Stimulated activated CD4-positive, alpha-beta T cell treated with anti-CD3 and anti-CD28 coated beads, Interleukin-2, amount 100 ng/mL, for 24 hours (primary cell): ENCODE measurements at places on chromosomes 12 and 14.
A peak's percentile ranks its signal among the peaks of the same experiment; 100 is the strongest.

- no peak for DNase-seq
Measured at GRCh38 chr12:110354172-110354780, 49.2 kb downstream of the ANAPC7 start.

DNA sequence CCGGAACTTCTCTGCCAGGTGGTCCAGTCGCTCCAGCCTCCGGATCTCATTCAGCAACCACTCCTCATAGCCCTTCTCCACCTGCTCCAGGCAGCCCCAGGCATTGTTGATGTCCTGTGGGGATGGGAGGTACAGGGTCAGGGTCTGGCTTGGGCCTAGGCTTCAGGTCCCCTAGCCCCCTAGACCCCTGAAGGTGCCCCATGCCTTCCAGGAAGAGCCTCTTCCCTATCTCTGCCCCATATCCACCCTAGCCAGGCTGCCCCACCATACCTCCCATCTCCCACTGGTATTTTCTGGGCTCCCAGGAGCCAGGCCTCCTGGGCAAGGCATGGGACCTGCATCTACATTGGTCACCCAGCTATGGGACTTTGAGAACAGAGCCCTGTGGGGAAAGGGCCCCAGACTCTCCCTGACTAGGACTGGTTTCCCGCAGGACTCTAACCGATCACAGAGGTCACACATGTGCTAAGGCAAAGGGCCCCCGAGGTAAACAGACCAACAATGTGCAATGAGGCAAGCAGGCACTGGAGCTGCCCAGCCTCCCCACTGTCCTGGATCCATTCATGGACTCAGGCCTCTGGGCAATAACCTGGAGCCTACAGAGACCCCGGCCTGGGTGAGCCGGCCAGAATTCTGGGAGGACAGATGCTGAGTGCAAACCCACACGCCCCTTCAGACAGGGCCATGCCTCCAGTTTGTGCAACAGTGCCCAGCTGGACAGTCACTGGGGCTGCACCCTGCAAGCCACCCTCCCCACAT, 88.8 kb downstream of the ACTN1 start:
- DNase-seq = no peak

GRCh38 chr12:27383429-27384260, 51.0 kb downstream of the BMAL2 start:
- peak; percentile 71 for DNase-seq

GRCh38 chr14:78222746-78223145, 52.6 kb downstream of the NRXN3 start:
- DNase-seq = no peak

- DNase-seq = no peak
Measured at GRCh38 chr12:105843986-105844760, 294.6 kb downstream of the NUAK1 start.

DNA sequence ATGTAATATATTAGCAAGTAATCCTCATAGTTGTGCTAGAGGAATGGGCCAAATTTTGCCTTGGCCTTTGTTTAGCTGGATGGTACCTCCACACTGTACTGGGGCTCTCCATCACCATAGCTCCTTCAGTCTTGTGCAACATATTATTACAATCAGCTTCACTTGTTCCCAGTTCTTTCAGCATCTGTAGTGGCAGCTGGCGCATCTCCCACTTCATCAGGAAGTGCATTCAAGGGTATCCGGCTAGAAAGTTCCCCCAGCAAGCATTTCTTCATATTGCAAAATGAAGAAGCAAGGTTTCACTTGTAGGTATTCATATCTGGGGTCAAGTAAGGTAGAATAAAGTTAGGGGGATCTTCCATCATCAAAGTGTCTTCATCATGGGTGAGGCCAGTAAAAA, 123.7 kb downstream of the IGF1 start:
- DNase-seq = no peak

DNA sequence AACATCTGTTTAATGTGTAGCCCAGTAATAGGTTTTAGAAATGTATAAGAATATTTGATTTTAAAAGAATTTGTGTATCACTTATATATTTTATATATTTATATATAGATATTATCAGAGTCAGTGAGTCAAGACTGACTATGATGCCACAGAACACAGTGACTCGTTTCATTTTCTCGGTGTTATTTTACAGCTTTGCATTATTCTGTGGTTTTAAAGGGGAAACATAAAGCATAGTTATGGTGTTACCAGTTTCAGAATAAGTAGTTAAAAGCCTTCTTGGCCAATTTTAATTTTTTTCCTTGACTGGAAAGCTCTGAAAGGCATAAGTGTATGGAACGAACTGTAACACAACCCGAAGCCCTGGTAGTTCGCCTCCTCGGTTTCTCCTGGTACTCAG, 91.0 kb downstream of the GRIP1 start:
- DNase-seq = no peak

GRCh38 chr12:108337235-108338223, 1.6 kb downstream of the CMKLR1 start:
- peak; percentile 10 for DNase-seq

- DNase-seq = no peak
Measured at GRCh38 chr12:114691763-114692185, 7.8 kb upstream of the TBX3 start.

DNA sequence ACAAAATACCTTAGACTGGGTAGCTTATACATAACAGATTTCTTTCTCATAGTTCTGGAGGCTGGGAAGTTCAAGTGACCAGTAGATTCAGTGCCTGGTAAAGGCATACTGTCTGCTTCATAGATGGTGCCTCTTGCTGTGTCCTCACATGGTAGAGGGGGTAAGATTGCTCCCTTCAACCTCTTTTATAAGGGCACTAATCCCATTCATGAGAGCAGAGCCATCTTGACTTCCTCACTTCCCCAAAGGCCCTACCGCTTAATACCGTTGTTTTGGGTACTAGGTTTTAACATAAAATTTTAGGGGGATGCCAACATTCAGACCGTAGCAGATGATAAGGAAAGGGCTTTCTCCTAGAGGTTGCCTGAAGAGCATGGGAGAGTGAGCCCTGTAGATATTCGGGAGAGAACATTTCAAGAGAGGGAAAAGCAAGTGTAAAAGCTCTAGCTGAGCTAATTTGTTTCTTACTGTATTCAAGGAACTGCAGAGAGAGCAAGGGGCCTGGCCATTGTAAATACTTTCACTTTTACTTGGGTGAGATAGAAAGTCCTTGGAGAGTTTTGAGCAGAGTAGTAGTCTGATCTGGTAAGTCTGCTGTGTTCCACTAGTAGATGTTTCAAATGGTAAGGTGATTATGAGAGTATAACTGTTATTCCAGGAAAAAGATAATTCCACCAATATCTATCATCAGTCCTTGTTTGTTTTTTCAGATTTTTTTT, 27.3 kb downstream of the FRS2 start:
- no peak for DNase-seq

GRCh38 chr12:26188127-26188526, 7.2 kb upstream of the SSPN start:
- no peak for DNase-seq

DNA sequence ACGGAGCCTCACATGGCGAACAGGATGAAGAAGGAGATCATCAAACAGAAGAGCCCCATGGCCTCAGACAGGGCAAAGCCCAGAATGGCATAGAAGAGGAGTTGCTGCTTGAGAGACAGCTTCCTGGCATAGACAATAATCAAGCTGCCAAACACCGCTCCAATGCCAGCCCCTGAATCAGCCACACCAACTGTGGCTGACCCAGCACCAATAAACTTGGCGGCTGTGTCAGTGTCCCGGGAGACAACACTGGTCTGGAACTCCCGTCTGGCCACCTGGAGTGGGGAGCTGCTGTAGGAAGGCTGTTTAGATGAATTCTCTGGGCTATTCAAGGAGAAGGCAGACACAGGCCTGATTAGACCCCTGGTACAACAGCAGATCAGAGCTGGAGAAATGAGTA, 100.1 kb downstream of the HEATR5A start:
- DNase-seq = no peak

- no peak for DNase-seq
Measured at GRCh38 chr12:24551163-24551786, 397.6 kb downstream of the BCAT1 start.

DNA sequence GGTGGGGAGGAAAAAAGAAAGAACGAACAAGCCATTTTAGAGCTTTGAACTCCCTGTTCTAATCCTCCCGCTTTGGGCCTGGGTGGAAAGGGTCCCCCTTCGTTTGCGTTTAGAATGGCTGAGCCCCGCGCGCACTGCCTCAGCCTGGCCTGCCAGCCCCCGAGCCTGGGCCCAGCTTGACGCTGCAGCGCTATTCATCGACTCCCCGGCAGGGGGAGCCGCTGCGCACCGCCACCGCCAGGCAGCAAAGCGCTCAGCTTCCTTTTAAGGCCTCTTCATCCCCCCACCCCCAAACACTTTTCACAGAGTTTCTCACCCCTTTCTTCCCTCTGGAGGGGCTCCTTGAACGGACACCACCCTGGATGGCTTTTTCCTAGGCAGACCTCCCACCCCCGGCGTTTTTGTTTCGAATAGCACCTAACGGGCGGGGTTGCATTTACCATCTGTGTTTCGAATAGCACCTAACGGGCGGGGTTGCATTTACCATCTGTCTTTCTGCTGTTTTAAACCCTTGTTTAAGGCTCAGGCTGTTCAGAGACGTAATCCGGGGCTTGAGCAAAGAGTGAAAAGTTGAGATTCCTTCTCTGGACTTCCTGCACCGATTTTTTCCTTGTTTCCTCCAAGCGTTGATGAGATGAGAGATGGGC, 56.4 kb upstream of the PIWIL1 start:
- peak; percentile 61 for DNase-seq
